ENCODE measurements at places on chromosomes 1 and 21.

DNA sequence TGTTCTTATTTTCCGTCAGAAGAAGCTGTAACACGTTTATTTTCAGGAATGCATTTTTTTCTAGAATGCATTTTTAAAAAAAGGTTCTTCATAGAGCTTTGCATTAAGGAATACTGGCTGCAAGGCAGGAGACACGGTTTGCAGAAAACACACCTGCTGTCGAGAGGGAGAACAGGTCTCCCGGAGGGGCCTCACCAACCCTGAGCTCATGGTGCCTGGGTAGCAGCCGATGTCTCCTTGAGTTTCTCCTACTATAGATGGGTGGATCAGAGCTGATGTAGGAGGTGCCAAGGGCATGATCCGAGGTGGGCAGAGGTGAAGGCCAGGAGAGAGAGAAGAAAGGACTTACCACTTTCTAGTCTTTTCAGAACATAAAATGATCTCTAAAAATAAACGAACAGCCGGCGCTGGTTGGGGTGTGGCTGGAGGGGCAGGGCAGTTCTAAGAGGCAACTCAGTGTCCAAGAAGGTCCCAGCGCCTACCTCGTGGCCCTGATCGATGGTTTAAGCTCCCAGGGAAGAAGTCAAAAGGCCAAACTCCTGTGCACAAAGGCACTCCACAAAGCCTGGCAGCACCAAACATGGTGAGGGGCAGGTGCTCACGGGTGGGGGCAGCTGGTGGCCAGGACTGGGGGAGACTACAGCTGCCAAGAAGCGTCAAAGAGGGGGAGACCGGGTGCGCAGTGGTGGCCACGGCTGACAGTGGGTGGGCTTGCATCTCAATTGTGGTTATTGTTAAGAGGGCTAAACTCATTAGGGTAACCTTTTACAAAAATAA lies 12.2 kb downstream of the MORN1 start:
- no peak for DNase-seq

- DNase-seq: no peak
These were observed 153.7 kb downstream of the HHIPL2 start for GRCh38 chr1:222394224-222394623.

- DNase-seq: peak; percentile 76
These were observed 4.2 kb downstream of the GLIS1 start for GRCh38 chr1:53734650-53735211.

DNA sequence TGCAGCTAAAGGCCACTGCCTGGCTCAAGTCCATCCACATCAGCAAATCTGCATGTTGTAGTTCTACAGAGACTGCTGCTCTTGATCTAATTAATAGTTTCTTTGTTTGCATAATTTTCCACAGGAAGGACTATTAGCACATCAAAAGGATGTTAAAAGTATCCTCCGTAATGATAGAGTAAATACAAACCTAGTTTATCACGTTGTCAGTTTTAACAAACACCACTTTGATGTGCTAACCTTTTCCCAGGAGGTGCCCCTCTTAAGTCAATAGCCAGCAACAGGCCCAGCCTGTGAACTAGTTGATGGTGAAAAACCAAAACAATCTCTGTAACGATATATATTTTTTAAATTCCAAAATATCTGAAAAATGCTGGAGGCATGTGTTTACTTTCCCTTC lies 64.2 kb upstream of the SLC22A15 start:
- DNase-seq: no peak

DNA sequence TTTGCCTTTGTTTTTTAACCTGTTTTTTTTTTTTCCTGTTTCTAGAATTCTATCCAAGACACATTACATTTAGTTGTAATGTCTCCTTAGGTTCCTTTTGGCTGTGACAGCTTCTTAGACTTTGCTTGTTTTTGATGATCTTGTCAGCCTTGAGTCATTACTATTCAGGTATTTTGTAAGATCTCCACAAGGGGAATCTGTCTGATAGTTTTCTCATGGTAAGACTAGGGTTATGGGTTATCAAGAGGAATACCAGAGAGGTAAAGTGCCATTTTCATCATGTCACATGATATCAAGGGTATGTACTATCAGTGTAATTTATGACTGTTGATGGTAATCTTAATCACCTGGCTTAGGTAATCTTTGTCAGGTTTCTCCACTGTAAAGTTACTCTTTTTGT lies 99.1 kb upstream of the GFI1 start:
- DNase-seq: no peak

DNA sequence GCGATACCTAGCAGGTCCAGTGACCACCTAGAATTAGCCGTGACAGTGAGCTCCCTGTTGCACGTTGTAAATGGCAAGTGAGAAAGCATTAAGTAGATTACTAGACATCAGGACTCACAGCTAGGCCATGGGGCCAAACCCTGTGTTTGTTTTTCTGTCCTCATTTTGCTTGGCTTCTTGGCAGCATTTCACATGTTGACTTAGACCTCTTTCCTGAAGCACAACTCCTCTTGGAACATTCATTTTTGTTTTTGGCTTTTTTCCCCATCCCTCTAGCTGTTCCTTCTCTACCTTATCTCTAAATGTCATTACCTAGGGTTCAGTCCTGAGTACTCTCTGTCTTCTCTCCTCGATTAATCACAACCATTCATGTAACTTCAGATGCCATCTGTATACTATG lies 16.9 kb upstream of the PTPN14 start:
- DNase-seq: peak; percentile 55

DNA sequence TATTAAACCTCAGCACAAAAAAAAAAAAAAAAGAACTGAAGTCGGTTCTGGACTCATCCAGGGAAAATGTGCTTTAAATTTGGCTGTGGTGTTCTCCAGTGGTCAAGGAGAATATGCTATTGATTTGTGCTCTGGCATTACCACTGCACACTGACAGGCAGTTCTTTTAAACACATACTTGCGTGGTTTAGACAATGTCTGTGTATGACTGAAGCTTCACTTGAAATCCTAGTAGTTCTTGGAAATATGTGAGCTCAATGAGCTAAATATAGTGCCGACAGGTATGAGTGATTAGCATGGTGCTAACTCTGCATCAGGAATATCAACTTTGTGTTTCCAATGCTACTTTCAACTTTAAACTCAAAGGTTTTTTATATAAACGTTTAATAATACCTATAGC lies 415.6 kb downstream of the SMYD3 start:
- no peak for DNase-seq

DNA sequence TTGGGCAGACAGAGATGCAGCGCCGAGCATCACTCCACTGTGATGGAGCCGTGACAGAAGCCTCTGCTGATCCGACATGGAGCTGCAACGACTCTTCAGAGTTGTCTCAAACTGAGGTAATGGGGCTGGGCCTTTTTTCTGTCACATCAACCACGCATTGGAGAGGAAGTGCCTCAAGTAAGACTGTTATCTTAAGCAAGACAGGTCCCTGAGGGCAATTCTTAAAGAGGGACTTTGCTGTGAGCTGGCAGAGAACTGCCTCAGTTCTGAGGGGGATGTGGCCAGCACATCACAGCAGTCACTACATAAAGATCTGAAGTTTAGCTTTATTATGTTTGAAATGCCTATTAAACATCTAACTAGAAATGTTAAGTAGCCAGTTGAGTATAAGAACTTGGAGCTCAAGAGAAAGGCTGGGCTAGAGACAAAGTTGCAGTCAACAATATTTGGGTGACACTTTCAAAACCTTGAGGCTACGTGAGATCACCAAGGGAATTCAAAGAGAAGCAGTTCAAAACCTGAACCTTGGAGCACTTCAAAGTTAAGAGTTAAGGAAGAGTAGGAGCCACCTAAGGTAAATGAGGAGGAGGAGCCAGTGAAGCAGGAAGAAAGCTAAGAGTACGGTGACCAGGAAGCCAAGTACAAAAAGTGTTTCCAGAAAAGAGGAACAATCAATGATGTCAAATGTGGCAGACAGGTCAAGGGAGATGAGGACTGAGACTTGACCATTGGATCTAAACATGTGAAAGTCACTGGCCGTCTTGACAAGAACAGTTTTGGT lies 54.2 kb upstream of the BCL9 start:
- DNase-seq: no peak

- DNase-seq: no peak
These were observed 184.5 kb downstream of the KCNH1 start for GRCh38 chr1:210949489-210949888.

- no peak for DNase-seq
These were observed 54.6 kb downstream of the TENT5C start for GRCh38 chr1:117660271-117660965.

DNA sequence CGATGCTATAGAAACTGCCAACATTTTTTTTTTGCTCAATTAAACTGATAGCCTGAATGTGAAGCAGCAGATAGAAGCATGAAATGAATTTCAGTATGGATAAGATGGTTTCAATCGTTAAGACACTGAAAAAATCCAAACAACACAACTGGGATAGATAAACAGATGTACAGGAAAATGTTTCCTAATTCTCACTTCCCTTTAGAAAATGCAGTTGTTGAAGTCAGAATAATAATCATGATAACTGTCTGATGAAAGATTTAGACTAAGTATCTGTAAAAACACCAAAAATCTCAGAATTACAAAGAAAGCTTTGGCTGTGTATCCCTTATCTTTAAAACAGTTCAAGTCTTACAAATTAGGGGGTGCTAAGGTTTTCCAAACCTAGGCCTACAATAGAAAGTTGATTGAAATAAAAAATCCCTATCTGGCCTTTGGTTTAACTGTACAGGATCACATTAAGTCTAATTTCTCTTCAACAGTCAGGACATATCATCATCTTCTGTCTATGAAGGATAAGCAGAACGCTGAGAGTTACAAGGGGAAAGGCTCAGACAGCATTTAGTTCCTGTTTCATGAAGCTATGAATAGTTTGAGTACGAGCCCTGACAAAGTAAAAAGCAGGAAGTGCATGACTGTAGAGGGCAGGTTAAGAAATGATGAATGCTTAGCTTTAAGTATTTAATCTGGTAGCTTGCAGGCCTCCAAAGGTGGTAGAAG lies 203.2 kb downstream of the APP start:
- DNase-seq: no peak
